ENCODE measurements at places on chromosomes 5 and 9.

GRCh38 chr5:72093217-72093616 lies 14.1 kb upstream of the MAP1B start:
- no peak for DNase-seq

DNA sequence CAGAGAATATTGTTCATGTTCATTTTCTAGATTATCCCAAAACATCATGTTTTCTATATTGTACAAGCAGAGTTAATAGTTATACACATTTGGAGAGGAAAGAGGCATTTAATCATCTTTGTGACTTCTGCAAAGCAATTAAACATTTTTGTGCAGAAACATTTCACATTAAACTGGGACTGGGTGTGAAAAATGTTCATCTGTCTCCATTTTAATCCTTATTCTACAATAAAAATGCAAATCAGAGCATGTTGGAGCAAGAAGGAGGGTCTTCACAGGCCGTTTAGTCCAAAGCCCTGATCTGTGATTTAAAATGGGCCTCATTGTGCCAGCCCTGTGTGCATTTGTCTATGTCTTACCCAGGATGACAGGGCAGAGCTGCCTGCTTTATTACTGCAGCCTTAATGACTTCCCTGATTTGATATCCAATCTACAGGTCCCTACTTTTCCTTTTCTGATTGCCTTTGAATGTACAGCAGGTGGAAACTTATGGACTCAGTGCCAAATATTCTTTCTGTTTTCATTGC lies 183.5 kb downstream of the CAVIN4 start:
- DNase-seq, result no peak

DNA sequence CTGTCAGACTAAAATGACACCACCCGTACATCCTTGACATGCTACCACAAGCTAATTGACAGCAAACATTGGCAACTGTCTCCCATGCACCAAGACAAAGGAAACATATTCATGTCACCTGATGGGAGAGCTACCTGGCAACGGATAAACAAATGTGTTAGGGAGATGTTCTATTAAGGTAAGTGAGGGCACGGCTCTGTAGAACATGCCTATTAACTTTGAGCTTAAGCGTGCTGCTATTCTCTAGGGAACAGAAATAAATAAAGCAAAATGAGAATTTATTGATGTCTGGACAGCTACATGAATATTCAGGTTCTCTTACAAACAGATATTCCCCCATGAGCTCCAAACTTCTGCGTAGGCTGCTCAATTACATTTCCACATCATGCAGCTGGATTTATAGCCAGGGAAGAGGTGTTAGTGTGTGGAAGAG lies 361.4 kb upstream of the RFX3 start:
- DNase-seq, result no peak

- DNase-seq, result no peak
These were observed 1.3 kb downstream of the SEMA6A start for GRCh38 chr5:116573279-116573701.

DNA sequence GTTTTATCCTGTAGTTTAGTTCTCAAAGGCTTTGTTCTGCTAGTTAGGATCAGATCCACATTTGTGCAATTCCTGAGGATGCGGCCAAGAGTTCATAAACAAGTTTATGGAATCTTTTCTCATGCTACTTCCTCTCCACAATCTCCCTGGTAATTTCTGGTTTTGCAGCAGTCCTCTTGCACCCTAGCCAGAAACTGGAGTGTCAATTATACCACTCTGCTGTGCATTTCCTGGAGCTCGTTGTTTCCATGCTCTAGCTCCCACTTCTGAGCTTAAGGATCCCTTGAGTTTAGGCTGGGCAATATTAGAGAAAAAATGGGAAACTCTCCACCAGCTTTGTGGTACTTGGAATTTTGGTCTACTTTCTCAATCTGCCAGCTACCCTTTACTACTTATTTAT lies 474.7 kb downstream of the DIRAS2 start:
- DNase-seq, result no peak
